NCI-H460 (cell line): ENCODE measurements at places on chromosomes 13 and 19.

- DNase-seq: no peak
Observed at GRCh38 chr13:51728275-51728673, 75.7 kb downstream of the DHRS12 start.

DNA sequence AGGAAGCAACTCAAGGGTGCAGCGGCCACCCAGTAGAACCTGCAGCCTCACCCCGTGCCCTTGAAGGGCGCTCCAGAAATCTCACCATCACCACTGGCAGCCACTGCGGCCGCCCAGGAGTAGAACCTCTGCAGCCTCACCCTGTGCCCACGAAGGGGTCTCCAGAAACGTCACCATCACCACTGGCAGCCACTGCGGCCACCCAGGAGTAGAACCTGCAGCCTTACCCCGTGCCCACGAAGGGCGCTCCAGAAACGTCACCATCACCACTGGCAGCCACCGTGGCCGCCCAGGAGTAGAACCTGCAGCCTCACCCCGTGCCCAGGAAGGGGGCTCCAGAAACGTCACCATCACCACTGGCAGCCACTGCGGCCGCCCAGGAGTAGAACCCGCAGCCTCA lies 336.0 kb downstream of the TEX29 start:
- no peak for DNase-seq

GRCh38 chr19:2883686-2884439 lies 16.7 kb downstream of the ZNF556 start:
- no peak for DNase-seq

- DNase-seq: peak; percentile 56
Observed at GRCh38 chr19:3575260-3575741, 2.6 kb downstream of the HMG20B start.

DNA sequence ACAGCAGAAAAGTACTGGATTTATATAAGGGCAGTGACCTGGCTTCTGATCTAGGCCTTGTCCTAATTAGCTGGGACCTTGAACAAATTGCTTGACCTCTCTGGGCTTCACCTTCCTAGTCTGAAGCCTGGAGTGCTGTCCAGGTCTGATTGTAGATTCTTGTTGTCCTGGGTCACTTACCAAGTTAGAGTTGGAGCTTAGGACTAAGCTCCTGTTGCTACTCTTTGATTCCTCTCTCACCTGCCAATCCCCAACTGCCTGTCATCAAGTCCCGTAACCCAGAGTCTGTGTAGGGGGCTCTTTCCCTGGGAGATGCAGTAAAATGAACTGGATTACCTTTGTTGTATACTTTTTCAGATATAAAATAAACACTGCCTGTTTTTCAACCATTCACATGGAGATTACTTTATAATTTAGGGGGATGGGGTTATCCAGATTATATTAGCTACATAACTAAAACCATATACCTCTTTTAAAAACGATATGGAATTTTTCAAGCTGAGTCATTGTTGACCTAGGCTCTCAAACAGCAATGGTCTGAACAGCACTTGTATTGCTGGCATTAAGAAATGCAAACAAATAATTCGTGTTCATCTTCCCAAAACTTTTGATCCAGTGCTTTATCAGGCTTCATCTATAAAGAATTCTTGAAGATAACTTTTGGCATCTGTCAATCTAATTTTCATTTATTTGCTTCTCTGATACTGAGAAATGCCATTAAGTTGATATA lies 5.8 kb downstream of the ARHGAP35 start:
- DNase-seq: no peak

GRCh38 chr19:2668175-2668763 lies 34.2 kb downstream of the GNG7 start:
- no peak for DNase-seq
